Activated naive CD8-positive, alpha-beta T cell treated with anti-CD3 and anti-CD28 coated beads, Interleukin-2, amount 10 ng/mL, durations not matched to agents 7 days and 5 days (primary cell): ENCODE measurements at places on chromosomes 3 and 15. TPM values are rescaled to one million over a fixed set of nuclear protein-coding genes. Genes with fewer than 3 reads are reported as not detected.

IL17RB gene
- total RNA-seq = 0.42 TPM

CAV3 gene
- total RNA-seq = not detected

TXNRD3 gene
- 1.1 TPM for total RNA-seq

PLSCR4 gene
- not detected for total RNA-seq

TRH gene
- not detected for total RNA-seq

LSMEM2 gene
- total RNA-seq = not detected

PLA2G4E gene
- not detected for total RNA-seq

CAPN3 gene
- 10.1 TPM for total RNA-seq
